ENCODE measurements at places on chromosomes 4 and X.

GRCh38 chrX:114162068-114162735, 421.7 kb upstream of the HTR2C start:
- DNase-seq, result no peak

- DNase-seq, result peak; percentile 12
Measured at GRCh38 chrX:25020905-25021449, 5.2 kb upstream of the ARX start.

DNA sequence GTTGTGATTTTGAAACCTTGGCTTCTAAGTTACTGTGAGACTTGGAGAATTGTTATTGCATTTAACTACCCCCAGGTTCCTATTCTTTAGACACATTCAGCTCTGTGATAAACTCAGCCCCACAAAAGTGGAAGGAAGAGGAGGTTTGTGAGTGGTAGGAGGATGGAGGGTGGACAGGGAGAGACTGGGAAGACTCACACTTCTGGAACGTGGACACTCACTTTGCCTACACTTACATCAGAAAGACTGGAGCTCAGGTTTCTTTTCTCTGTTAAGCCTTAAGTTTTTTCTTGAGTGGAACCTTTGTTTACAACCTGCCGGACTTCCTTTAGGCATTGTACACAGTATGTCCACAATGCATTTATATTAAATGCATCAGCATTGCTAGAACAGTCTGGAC, 99.0 kb downstream of the AREG start:
- no peak for DNase-seq

DNA sequence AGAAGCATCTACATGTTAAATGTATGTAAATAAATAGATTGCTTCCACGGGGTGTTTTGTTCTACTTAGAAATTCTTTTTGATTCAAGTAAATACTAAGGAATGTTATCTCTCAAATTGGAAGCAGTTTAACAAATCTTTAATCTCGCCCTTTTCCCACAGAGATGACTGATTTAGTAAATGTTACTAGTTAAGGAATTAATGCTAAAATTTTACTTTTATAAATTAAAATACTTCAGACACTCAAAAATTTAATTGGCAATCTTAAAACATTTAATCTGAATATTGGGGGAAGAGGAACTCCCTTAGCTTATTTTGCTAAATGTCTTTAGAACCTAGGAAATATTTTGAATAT, 12.1 kb downstream of the LARP7 start:
- DNase-seq, result no peak

GRCh38 chrX:130861462-130861861, 41.5 kb downstream of the ENOX2 start:
- no peak for DNase-seq

GRCh38 chr4:98193459-98194105, 50.3 kb upstream of the STPG2 start:
- DNase-seq, result no peak

DNA sequence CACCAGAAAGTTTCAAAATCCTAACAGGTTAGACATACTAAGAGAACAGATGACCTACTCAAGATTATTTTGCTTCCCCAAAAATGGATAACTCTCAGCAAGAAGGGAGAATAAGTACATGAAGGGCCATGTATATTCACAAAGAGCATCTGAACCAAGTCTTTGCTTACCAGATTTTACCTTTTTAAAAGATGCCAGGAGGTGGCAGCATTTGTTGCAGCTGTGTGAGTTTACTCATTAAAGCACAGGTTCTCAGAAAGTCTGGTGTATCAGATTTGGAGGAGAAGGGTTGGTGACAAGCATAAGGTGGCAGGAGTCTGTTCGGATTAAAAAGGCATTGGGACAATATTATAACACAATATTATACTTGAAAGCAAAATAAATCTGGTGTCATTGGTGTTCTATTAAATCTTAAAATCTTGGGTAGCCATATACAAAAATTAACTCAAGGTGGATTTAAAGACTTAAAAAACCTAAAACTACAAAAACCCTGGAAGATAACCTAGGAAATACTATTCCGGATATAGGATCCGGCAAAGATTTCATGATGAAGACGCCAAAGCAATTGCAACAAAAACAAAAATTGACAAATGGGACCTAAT, 51.3 kb upstream of the NFKB1 start:
- peak; percentile 69 for DNase-seq

DNA sequence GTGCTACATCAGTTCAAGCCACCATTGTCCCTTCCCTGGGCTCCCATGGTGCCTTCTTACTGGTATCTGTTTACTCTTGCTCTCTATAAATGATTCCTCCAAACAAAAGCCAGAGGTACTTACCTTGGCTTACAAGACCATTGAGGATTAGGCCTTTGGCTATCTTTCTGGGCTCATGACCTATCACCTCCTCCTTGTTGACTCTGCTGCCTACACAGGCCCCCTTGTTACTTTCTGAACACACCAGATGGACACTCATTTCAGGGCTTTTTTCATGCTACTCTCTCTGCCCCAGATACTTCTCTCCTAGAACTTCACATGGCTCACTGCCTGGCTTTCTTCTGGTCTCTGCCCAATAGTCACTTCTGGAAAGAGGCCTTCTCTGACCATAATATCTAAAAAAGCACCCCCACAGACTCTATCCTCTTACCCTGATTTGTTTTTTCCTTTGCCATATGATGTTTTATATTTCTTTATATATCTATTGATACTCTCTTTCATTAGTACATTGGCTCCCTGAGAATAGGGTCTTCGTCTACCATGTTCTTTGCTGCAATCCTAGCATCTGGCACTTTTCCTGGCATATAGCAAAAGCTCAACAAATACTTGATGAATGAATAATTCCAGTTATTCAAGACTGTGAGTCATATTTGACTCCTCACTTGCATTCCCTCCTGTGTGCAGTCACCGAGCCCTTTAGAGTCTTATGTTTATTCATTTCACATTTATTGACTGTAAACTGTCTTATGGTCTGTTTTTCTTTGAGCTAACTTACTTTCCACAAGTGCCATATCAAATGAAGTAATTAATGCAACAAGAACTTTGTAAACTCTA, 27.1 kb upstream of the TAPT1 start:
- DNase-seq, result no peak

GRCh38 chr4:188955066-188955465, 815.8 kb downstream of the TRIML1 start:
- no peak for DNase-seq

GRCh38 chrX:111103246-111103645, 7.3 kb downstream of the PAK3 start:
- DNase-seq, result no peak

- DNase-seq, result no peak
Measured at GRCh38 chr4:8506373-8507195, 66.0 kb downstream of the TRMT44 start.

GRCh38 chrX:1023676-1024075, 188.8 kb downstream of the CRLF2 start:
- DNase-seq, result no peak

- DNase-seq, result no peak
Measured at GRCh38 chrX:153924149-153924861, 1.8 kb downstream of the ARHGAP4 start.

GRCh38 chr4:151931563-151931962, 170.8 kb upstream of the GATB start:
- DNase-seq, result no peak

GRCh38 chrX:13659063-13659462, 6.1 kb downstream of the TCEANC start:
- no peak for DNase-seq

- DNase-seq, result no peak
Measured at GRCh38 chr4:24000470-24000831, 110.6 kb upstream of the PPARGC1A start.

- no peak for DNase-seq
Measured at GRCh38 chr4:13298655-13299054, 185.5 kb downstream of the RAB28 start.

DNA sequence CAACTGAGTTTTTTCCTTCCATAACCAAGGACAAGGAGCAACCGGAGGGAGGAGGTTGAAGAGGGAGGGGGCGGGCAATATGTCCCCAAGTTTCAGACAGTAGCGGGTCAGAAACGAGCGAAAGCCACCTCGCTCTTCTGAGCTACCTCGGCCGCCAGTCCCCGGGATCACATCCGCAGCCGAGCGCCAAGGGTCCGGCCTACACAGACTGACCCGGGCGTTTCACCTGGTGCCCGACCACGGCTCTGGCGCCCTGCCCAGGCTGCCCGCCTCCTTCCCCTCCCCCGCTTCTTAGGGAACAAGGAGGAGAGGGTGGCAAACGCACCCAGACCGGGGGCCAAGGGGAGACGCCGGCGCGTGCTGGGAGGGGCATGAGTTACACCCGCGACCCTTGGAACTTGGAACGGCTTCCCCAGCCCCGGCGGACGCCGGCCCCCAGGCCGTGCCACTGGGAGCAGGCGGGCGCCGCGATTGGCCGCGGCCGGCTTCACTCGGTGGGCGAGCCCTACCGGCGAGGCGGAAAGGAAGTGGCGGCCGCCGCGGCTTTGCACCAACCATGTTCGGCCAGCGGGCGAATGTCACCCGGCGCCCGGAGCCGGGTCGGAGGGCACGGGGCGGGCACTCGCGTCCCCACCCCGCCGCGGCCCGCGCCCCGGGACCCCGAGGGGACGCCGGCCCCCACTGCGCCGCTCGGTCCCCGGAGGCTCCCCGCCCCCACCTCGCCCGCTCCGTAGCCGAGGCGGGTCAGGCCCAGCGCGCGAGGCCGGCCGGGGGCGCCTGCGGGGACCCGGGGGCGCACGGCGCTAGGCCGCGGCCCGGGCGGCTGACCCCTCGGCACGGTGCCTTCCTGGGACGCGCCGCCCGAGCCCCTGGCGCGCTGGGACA, 1.5 kb downstream of the IRF2 start:
- peak; percentile 33 for DNase-seq

DNA sequence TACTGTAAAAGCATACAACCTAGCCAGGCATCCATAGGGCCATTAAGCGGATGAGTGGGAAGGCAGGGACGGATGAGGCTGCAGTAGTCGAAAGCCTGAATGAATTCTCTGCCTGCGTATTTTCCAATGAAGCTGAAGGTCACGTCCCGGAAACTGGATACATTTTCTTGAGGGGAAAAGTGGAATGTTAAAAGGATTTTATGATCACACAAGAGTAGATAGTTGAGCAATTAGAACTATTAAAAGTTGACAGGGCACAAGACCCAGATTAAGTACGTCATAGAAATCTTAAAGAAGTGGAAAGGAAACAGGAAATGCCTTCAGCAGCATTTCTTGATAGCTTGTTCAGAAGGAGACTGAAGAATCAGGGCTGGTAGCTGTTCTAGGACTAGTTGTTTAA, 98.3 kb upstream of the CXXC4 start:
- DNase-seq, result no peak

DNA sequence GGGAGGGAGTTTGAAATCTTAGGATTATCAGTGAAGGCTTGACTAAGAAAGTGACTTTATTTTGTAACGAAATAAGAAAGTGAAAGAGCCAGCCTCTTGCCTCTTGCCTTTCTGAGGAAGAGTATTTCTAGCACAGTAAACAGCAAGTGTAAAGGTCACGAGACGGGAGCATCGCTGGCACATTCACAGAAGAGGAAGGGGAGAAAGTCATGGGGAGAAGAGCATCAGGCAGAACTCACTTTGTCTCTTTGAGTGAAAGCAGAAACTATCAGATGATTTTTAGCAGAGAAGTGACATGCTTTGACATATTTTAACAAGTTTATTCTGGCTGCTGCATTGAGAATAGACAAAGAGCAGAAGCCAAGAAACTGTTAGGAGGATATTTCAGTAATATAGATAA, 313.8 kb downstream of the CAMK2D start:
- no peak for DNase-seq

DNA sequence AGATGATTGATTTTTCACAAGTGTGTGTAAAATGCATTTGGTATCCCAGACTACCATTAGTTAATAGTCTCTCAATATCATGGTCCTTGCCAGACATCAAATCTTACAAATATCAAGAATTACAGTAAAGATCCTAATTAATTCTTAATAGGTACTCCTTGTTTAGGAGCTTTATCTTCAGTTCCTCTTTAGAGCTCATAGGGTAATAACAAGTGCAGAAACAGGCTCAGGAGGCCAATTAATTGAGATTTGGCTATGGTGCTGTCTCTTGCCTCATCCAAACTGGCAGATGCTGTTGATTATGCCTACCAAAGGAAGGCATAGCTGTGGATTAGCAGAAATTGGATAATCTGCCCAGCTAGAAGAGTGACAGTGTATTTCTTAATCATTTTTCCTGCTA, 6.9 kb downstream of the MTMR1 start:
- no peak for DNase-seq

- no peak for DNase-seq
Measured at GRCh38 chr4:15147714-15148113, 145.4 kb downstream of the CPEB2 start.

GRCh38 chr4:88005076-88005475, 2.4 kb upstream of the PKD2 start:
- DNase-seq, result no peak

- no peak for DNase-seq
Measured at GRCh38 chr4:138341739-138342415, 99.7 kb upstream of the SLC7A11 start.

- no peak for DNase-seq
Measured at GRCh38 chr4:85790582-85790981, 315.6 kb downstream of the ARHGAP24 start.

DNA sequence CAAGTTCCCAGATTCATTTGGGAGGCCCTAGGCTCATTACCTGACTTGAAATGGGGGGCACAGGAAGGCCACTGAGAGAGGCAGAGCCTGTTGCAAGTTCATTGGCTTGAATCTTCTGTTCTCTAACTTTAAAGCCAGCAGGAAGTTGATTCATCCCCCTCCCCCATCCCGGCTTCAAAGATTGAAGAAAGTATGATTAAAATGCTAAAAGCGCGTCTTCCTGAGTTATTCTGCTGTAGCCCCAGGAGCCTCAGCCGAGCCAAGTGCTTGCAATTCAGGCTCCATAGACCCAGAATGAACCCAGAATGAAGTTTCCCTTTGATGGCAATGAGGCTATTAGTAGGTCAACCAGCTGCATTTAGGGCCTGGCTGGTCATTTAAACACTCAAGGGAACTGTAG, 14.7 kb downstream of the CHST7 start:
- peak; percentile 63 for DNase-seq

DNA sequence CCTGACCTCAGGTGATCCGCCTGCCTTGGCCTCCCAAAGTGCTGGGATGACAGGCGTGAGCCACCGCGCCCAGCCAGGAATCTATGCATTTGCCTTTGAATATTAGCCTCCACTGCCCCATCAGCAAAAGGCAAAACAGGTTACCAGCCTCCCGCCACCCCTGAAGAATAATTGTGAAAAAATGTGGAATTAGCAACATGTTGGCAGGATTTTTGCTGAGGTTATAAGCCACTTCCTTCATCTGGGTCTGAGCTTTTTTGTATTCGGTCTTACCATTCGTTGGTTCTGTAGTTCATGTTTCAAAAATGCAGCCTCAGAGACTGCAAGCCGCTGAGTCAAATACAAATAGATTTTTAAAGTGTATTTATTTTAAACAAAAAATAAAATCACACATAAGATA, 44.2 kb upstream of the SHOX start:
- no peak for DNase-seq

- DNase-seq, result no peak
Measured at GRCh38 chr4:8211737-8212581, 12.9 kb downstream of the SH3TC1 start.

DNA sequence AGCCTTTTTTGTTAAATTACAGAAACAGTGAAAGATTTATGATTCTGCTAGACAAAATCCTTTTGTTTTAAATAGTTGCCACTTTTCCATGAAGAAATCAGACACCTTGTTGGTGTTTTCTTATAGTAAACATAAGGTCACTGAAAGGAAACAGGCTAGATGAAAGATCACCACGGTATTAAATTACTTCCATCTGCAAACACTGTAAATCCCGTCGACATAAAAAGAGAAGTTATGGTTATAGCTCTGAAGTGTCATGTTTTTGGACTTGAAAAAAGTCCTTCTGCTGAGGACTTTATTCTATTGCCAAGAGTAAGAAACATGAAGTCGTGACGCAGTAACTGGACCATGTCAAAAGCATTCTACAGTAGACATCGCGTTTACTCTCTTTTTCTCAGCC, 567.6 kb upstream of the SLIT2 start:
- DNase-seq, result no peak
